Occipital lobe (tissue), 3 donors: ENCODE measurements at places on chromosomes 1 and 21.

GRCh38 chr1:20483833-20484518 lies 2.0 kb downstream of the CAMK2N1 start:
- DNase-seq = no peak

DNA sequence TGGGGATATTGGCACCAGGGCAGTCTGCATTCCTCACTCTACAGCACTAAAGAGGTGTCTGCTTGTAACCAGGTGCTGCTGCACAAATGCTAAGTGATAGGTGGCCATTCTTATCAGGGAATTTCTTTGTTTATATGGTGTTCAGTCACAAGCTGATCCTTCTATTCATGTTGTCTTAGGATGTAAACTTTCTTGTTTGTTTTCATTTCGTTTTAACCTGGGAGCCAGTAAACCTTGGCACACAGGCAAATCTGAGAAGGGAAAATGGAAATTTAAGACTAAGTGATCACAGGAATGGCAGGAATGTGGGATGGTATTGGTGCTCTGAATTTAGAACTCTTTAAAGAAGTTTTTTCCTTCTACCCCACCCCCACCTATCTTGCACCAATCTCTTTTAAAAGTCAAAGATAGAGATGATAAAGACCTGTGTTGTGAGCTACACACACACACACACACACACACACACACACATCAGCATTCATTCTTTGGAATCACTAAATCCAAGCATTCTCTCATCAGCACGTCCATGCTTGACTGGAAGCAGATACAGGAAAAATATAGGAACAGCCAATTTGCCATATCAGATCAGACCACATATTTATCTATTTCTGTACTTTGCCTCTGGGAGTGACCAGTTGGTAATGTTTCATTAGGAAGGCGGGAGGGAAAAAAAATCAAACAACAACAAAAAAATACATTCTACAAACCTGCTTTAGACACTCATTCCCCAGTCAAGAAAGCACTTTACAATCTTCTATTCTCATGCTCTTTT lies 451.4 kb upstream of the ADGRL2 start:
- no peak for DNase-seq

DNA sequence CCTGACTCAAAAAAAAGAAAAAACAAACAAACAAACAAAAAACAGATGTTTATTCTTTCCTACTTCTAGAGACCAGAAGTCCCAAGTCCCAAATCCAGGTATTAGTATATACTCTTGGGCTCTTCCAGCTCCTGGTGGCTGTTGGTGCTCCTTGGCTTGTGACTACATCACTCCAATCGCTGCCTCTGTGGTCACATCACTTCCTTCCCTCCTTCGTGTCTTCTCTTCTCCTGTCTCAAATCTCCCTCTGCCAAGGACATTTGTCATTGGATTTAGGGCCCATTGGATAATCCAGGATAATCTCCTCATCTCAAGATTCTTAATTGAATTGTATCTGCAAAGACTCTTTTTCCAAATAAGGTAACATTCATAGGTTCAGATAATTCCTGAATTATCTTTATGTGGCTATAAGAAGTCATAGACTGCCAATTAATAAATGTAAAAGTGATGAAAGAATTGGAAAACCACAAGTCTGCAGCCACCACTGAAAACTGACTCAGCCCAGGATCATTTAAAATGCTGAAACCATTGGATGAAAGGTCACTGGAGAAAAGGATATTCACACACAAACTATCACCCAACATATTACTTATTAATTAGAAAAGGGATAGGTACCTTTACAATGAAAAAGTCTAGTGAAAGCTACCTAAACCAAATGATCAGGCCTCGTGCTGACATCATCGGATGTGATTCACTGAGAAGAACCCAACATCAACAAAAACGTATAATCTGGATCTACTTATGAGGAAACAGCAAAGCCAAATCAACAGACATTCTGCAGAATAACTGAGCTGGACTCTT lies 67.1 kb downstream of the ZNF281 start:
- DNase-seq = no peak

DNA sequence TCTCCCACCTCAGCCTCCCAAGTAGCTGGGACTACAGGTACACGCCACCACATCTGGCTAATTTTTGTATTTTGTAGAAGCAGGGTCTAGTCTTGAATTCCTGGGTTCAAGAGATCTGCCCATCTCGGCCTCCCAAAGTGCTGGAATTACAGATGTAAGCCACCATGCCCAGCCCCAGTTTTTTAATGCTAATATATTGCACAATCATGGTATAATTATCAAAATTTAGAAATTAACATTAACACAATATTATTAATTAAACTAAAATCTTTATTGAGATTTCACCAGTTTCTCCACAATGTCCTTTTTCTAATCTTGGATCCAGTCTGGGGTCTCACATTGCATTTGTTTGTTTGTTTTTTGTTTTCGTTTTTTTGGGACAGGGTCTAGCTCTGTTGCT lies 21.9 kb upstream of the GPX7 start:
- DNase-seq = no peak

- DNase-seq = no peak
These were observed 16.5 kb downstream of the LHX4 start for GRCh38 chr1:180246579-180246978.

DNA sequence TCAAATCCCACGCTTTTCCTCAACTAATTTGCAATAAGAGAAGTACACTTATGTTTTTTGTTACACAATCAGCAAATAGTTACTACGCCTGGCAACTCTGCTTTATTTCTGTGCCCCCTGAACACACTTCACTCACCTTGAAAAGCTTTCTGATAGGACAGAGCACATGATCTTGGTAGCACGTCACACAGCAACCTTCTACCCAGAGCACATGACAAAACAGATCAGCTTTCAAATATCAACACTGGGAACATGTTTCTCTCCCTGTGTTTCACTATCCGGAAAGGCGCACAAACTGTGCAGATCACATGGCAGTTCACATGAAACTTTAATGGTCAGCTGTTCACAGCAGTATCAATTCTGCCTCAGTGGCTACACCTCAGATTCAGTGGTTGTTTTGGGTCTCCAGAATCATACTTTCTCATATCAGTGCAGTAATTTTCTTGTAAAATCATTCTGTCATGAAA lies 2.2 kb downstream of the SLC19A2 start:
- no peak for DNase-seq

GRCh38 chr21:42376338-42376982 lies 10.1 kb upstream of the TFF1 start:
- no peak for DNase-seq

- DNase-seq = no peak
These were observed 321.3 kb downstream of the CAMTA1 start for GRCh38 chr1:7106442-7107108.

- no peak for DNase-seq
These were observed 54.9 kb upstream of the S1PR1 start for GRCh38 chr1:101181930-101182329.

DNA sequence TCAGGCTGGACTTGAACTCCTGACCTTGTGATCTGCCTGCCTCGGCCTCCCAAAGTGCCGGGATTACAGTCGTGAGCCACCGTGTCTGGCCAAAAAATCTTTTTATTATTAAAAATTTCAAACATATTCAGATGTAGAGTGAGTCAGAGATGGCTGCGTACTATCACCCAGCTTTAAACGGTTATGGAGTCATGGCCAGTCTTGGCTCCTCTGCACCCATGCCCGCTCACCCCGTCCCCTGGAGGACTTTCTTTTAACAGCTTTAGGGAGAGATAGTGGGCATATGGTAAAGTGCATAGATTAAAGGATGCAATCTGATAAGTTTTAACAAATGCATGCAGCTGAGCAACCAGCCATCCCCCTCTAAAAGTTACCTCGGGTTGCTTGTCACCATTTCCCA lies 51.8 kb downstream of the TNFRSF8 start:
- DNase-seq = no peak

GRCh38 chr1:245437369-245438062 lies 282.7 kb downstream of the KIF26B start:
- no peak for DNase-seq

GRCh38 chr1:207647671-207648333 lies 2.9 kb downstream of the CR1L start:
- no peak for DNase-seq

DNA sequence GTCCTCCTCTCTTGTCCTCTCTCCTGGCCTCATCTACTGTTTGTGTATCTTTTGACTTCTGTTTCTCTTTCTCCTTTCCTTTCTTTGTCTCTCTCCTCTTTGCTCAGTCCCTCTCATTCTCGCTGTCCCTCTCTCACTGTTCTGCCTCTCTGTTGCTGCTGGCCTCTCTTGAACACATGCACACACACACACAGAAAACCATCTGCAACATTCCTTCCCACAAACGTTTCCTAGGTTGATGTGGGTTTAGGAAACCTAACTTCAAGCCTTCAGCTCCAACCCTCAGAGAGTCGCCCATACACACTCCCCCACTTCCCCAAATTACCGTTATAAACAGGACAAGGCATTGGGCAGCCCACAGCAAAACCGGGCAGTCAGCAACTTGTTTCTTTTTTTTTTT lies 10.9 kb upstream of the SSBP3 start:
- DNase-seq = no peak

DNA sequence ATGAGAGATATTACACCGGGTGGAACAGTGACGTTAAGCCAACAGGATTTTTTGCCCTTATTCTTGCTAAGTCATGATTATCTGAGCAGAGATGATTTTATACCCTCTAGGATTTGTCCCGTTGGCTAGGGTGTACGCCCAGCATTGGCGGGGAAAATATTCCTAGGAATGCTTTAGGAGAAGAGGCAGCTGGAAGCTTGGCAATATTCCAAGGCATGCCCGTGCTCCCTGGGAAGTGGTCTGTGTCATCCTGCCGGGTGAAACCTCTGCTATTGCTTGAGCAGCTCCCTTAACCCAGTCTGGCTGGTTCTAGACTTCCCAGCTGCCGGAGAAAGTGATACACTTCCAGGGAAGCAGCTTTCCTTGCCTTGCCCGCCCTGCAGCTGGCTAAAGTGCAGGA lies 16.2 kb downstream of the CHRNB2 start:
- DNase-seq = no peak

DNA sequence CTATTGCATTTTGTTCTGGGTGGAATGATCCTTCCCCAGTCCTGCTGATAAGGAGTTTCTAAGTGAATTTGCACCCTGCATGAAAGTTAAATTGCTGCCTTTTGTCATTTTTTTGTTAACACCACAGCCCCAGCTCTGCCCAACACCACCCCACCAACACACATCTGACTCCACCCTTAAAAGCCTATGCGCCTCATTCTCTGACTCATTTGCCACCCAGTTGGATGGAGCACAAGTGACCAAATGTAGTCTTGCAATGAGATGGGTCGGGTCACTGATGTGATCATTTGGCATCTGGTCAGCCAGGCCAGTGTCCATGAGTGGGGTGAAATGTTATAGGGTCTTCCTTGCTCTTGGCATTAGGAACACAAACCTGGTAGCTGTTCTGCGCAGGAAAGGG lies 256.8 kb downstream of the KAZN start:
- no peak for DNase-seq

- DNase-seq = no peak
These were observed 23.3 kb downstream of the NGF start for GRCh38 chr1:115314765-115315164.

DNA sequence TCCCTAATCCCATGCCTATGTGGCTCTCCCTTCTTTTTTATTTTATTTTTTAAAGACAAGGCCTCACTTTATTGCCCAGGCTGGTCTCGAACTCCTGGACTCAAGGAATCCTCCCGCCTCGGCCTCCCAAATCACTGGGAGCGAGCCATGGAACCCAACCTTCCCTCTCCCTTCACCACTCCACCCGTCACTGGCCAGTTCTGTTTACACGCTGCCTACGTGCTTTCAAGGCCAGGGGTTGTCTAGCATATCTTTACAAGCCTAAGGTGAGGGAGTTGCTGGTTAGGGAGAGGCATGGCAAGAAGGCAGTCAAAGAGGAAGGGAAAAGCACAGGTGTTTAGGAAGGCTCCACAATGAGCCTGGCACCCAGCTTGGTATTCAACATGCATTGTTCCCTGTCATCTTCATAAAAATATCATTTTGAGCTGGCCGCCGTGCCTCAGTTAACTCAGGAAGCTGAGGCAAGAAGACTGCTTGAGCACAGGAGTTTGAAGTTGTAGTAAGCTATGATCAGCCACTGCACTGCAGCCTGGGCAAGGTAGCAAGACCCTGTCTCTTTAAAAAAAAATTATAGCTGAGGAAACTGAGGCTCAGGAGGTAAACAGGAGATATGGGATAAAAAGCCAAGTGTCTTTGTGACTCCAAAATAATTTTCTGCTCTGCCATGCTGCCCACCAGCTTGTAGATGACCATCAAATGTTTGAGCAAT lies 1.1 kb downstream of the RHBDL2 start:
- no peak for DNase-seq

- DNase-seq = no peak
These were observed 8.8 kb upstream of the RNPC3 start for GRCh38 chr1:103516693-103517092.

GRCh38 chr1:167922611-167923074 lies 8.7 kb upstream of the ADCY10 start:
- no peak for DNase-seq

DNA sequence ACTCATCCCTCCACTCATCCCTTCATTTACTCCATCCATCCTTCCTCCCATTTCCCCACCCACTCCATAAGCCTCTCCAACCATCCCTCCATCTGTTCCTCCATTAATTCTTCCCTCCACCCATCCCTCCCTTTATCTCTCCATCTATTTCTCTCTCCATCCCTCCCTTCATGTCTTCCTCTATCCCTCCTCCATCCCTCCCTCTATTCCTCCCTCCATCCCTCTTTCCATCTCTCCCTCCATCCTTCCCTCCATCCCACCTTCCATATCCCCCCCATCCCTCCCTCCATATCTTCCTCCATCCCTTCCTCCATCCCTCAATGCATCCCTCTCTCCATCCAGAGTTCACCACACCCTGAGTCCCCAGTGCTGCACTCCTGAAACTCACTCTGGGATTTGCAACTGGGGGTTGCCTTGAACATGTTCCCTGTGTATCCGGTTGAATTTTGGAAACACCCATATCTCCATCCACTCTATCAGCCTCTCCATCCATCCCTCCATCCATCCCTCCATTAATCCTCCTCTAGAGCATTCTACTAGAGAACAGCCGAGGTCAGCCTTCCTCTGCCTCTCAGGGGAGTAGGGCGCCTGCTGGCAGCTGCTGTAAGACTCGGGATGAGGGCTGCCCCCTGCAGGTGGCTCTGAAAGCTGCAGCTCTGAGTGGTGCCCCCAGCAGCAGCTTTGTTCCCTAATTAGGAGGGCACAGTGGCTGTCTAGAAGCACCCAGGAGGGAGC lies 39.4 kb downstream of the ABCG1 start:
- DNase-seq = peak; percentile 28

- DNase-seq = no peak
These were observed 2.9 kb upstream of the MATN1 start for GRCh38 chr1:30726236-30726635.

- DNase-seq = no peak
These were observed 64.3 kb downstream of the FASLG start for GRCh38 chr1:172723251-172723650.

DNA sequence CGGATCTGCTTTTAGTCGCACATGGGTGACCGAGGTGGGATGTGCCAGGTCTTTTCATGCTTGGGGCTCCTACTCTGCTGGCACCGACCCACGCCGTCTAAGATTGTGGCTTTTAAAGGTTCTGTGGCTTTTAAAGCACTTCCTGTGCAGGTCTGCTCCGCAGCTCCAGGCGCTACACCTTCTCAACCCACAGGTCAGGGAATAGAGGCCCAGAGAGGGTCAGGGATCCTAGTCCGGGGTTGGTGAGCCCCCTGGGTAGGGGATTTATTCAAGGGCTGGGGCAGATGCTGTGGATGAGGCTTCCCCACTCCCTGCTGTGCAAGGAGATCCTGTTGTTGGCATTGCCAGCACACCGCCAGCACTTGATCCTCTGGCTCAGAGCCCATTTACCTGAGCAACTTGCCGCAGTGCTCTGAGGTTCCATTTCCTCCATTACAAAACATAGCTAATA lies 212.8 kb upstream of the RAB4A start:
- no peak for DNase-seq
